ENCODE measurements at places on chromosomes 7 and 10. TPM values are rescaled to one million over a fixed set of nuclear protein-coding genes. Genes with fewer than 3 reads are reported as not detected.

Gene SMIM30
- 34.1 TPM for total RNA-seq

Gene FRA10AC1
- total RNA-seq = 13.1 TPM

Gene CUL1
- 66.4 TPM for total RNA-seq

Gene TMEM209
- total RNA-seq = 9.0 TPM

Gene SYNPO2L
- total RNA-seq = not detected

Gene PON3
- 2.5 TPM for total RNA-seq

Gene TSPAN15
- total RNA-seq = 60.6 TPM

Gene AUTS2
- total RNA-seq = 31.3 TPM

Gene FEZF1
- not detected for total RNA-seq

Gene WEE2
- not detected for total RNA-seq

Gene FAM221A
- total RNA-seq = 6.3 TPM

Gene EBLN1
- total RNA-seq = not detected

Gene SSC4D
- total RNA-seq = 11.1 TPM

Gene PLEKHA8
- 13.9 TPM for total RNA-seq

Gene GHITM
- total RNA-seq = 153 TPM

Gene MRC1
- 207 TPM for total RNA-seq
